T-helper 2 cell (primary cell): ENCODE measurements at places on chromosomes 5 and 9.

DNA sequence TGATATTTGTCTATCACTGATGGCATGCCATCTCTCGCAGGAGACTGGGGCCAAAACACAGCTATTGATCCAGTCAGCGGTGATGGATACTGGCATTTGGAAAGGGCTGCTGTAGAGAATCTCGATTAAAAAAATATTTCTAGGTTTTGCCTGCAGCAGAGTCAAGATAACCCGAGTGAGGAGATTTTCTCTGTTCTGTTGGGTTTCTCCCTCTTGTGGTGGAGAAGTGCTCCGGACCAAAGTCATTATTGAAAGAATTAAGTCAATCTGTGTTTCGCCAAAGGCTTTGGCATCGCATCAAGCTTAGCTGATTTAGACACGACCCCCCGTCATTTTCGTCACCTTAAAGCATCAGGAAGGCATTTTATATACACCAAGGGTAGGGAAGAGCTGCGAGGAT, 97.1 kb upstream of the IRX2 start:
- DNase-seq = no peak

- DNase-seq = no peak
Measured at GRCh38 chr9:91815896-91816295, 134.1 kb downstream of the ROR2 start.

GRCh38 chr9:97556721-97557605, 55.5 kb downstream of the TMOD1 start:
- DNase-seq = no peak

DNA sequence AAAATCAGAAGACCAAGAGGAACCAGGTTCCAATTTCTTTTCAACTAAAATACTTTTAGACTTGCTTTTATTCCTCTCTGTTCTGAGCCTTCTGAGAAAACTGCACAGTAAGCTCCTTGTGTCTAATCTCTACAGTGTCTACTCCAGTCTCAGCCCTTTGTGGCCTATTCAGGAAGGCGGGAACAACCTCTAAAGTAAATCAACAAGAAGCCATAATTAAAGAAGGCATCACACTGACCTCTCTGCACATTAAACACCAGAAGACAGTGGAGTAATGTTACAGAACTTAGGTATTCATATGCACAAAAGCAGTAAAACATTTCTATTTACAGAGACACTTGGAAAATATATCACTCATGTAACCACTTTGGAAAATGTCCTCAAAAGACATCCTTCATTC, 14.9 kb downstream of the XPA start:
- DNase-seq = no peak

DNA sequence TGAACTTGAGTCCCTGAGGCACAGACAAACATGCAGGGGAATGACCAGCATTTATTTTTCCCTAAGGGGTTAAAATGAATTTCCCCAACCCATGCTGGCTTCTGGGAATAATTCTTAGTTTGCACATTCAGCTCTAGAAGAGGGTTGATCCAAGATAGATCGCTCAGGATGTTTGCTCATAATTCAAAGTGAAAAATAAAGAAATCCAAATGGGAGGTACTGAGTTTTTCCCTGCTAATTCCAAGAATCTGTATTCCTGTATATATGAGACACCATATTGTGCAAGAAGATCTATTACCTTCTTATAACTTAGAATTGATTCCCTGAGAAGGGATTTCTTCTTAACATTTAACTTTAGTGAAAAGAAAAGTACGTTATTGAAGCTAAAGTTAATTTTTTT, 96.2 kb downstream of the VCAN start:
- no peak for DNase-seq

- DNase-seq = no peak
Measured at GRCh38 chr5:1227667-1228066, 2.5 kb downstream of the SLC6A18 start.

DNA sequence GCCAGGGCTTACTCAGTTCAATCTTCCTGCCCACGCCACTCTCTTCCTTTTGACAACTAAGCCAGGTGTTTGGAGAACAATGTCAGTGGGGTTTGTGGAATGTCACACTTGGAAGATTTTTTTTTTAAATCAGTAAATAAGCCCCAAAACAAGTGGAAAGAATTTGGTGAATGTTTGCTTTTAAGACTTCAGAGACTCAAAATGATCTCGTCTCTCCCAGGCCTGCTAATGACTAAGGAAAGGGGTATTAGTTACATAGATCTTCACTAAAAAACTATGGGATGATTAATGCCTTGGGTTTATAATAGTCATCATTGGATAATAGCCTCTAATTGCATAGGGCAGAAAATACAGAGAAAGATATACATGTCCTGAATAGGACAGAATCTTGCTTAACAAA, 166.4 kb downstream of the DMRT2 start:
- no peak for DNase-seq

DNA sequence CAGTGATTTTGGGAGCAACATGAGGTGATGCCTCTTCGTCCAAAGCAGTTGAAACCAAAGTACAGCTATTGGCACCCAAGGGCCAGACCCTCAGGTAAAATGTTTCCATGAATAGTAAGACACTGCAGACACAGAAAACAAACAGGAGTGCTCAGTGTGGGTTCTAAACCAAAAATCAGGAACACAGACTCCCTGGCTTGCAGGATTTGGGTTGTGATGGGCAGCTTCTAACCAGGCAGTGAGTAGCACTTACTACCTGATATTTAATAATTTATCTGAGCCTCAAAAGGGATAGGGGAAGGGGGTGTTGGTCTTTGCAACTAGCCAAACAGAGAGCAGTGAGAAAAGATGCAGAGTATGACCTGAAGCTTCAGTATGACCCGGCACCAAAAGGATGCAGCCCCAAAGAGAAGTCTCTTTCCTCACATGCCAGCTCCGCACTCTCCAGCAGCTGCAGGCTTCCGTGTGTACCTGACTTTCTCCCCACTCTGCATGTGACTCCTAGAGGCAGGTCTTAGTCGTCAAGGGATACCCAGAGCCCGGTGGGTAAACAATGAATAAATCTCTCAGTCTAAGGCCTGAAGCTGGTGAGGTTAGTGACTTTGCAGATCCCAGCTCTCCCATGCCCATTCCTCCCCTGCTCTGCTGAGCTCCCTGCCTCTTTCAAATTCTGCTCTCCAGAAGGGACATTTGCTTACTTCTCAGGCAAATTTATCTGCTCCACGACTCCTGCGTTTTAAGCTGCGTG, 105.4 kb upstream of the SPOCK1 start:
- DNase-seq = no peak

GRCh38 chr9:17625644-17626388, 47.0 kb downstream of the SH3GL2 start:
- DNase-seq = no peak

- DNase-seq = no peak
Measured at GRCh38 chr5:1021136-1021968, 12.8 kb downstream of the NKD2 start.

- DNase-seq = no peak
Measured at GRCh38 chr5:173646692-173647091, 30.2 kb upstream of the BOD1 start.

DNA sequence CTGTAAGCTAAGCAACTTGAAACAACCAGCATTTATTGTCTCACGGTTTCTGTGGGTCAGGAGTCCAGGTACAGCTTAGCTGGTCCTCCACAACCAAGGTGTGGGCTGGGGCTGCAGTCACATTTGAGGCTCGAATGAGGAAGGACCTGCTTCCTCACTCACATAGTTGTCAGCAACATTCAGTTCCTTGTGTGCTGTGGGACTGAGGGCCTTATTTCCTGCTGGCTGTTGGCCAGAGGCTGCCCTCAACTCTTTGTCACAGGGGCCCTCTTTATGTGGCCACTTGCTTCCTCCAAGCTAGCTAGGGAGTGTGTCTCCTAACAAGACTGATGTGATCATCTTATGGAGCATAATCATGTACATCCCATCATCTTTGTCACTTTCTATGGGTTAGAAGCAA, 29.2 kb upstream of the SEMA4D start:
- DNase-seq = no peak

DNA sequence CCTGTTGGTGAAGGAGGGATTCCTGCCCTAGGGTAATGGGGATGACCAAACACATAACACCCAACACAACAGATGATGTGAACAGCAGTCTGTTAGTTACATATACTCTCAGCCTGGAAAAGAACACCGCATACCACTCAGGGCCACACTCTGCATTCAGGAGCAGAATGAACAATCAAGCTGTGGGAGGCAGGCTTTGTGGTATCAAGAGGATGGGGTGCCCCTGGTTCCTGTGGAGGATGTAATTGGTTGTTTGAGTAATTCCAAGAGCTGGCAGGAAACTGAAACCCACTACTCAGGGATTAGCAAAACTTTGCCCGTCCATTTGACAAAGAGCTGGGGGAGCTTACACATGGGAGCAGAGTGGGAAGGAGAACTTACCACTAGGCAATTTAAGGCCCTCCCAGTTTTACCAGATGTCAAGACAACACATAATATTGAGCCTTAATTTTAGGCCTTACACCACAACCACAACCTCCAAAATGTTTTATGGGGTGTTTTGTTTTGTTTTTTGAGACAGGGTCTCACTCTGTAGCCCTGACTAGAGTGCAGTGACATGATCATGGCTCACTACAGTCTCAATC, 15.6 kb upstream of the PRKAA1 start:
- peak; percentile 78 for DNase-seq

DNA sequence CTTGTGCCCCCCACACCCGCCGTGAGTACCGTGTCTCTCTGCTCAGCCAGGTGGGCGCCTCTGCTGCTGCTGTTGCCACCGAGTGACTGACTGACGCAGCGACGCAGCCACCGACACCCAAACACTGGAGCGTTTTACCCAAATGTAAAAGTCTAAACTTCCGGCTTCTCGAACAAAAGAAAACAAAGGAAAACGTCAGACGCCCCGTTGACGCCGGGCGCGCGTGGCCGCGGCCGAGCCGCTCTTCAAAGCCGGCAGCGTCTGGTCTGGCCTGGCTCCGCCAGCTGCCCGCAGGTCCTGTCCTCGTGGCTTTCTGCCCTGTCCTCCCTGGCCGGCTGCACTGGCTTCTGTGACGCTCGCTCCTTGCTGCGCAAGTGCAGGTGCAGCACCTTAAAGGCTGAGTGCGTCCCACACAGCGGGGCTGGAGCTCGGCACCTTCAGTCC, 41.4 kb upstream of the CLPTM1L start:
- DNase-seq = peak; percentile 89

GRCh38 chr5:136203303-136203922, 10.5 kb upstream of the SMIM32 start:
- no peak for DNase-seq

GRCh38 chr5:29993286-29993685, 1200.2 kb upstream of the CDH6 start:
- DNase-seq = no peak

- no peak for DNase-seq
Measured at GRCh38 chr9:109787735-109788134, 7.7 kb downstream of the PALM2AKAP2 start.

- DNase-seq = no peak
Measured at GRCh38 chr5:115435778-115436712, 108.5 kb downstream of the FEM1C start.

DNA sequence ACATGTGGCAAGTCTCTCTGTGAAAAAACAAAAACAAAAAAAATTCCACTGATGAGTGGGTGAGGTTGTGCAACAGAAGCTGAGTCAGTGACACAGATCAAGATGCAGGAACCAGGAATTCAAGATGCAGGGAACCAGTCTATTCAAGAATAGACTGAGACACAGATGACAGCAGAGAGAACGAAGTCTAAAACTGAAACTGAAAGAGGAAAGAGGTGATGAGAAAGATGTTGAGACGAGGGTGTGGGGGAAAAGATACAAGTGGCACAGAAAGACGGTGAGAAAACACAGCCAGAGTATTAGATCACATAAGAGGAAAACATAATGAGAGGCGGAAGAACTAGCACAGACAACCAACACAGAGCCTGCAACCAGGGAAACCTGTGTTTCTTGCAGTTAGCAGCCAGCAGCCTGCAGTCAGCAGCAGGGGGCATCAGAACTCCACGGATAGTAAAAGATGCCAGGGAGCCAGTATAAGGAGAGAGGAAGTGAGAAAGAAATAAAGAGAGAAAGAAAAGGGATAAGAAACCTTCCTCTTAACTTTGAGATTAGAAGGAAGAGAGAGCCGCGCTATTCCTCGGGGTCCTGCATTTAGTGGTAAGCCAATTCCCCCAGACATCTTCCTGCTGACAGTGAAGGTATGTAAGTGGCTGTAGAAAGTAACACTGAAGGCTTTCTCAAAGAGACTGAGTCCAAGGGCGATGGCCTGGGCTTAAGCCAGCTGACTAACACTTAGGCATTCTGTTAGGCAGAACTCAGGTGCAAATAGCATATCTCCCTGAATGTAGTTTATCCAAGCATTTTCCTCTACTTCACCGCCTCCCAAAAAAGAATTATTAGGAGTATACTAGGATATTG, 79.0 kb downstream of the TLR4 start:
- DNase-seq = peak; percentile 42

DNA sequence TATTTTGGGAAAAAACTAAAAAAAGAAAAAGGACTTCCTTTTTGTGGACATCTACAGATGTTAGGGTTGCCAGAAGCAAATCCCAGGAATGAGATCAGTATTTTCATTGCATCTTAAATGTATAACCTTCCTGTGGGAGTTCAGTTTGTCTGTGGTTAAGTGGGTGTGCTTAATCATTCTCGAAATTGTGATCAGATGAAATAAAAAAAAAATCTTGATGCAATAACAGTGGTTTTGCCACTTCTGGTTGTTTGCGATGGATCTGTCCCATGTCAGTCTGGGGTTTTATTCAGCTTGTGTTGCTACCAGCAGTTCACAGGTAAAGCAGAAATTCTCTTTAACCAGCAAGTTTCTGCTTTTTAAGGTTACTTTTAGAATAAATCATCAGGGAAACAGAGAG, 179.0 kb downstream of the MAN2A1 start:
- DNase-seq = no peak

DNA sequence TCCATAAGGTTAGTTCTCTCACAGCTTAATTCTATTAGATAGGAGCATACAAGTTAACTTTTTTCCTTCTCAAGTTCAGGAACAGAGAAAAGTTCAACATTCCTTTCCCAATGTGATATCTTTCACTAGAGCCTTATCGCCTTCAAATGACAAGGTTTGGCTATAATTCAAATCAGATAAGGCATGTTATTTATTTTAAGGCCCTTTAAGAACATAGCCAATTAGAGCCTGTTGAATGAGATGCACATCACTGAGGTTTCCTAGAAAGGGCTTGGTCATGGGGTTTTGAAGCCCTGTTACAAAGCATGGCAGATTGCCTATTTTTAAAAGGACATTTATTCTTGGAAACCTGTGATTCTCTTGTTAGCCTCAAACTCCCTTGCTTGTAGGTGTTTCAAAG, 123.4 kb downstream of the BASP1 start:
- no peak for DNase-seq

DNA sequence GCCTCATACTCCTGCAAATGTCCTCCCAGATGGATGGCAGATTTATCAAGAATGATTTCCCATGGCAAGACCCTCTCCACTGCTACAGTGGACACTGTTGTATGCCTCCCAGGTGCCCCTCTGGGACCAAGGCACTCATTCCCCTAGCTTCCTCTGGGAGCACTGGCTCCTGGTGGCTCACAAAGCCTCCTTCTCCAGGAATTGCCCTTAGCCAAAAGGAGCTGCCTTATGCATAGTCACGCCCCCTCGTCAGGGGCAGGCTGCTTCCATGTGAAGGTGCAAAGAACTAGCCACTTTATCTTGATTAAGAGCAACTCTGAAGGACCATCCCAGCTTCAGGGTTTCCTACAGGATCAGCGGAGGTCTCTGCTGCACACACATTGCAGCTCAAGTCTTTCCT, 358.1 kb downstream of the CDK5RAP2 start:
- DNase-seq = no peak

- no peak for DNase-seq
Measured at GRCh38 chr9:4389755-4390154, 89.9 kb upstream of the GLIS3 start.
